ENCODE measurements at places on chromosomes 3 and 15.

DNA sequence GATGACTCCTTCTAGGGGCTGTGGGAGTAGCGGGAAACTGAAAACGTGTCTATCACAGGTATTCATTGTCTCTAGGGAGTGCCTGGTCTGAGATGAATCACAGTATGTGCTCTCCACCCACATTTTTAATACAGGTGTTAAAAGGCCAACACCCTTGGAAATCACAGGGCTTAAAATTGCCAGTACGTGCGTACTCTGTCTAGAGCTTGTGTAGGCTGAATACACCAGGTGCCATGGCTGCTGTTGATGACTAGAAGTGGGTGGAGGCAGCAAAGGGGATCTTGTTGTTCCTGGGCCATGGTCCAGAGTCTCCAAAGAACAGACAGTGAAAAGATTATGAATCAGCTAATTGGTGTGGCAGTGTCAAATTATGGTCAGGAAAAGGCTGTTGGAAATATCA lies 35.1 kb upstream of the P3H2 start:
- DNase-seq, result no peak

DNA sequence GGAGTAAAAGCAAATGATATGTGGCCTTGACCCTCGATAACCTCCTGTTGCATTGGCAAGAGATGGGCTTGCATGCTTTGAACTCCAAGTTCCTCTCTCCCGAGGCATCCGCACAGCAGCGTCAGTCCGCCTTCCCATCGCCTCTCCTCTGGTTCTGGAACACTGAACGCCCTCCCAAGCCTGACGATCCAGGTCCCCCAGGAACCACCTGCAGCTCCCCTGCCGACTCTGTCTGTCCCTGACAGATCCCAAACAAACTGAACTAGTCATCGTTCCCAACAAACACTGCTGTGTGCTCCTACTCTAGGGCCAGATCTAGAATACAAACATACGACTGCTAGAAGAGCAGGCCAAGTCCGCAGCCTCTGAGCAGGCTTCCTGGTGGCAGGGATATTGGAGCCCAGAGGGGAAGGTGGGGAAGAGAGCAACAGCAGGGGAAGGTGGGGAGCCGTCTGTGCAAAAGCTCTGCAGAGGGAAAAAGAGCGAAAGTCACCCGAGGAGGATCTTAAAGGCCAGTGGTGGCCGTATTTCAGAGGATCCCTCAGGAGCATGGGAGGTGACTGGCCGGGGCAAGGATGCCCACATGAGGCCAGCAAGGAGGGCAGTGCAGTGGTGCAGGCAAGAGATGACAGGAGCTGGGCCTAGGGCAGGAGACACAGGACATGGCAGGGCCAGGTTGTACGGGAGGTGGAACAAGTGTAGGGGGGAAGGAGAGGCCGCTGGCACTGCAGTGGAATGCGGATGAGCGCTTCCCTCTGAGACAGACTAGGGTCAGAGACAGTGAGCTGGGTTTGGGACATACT lies 50.8 kb downstream of the PCSK6 start:
- no peak for DNase-seq

- DNase-seq, result no peak
These were observed 82.0 kb downstream of the ETFA start for GRCh38 chr15:76229266-76229665.

DNA sequence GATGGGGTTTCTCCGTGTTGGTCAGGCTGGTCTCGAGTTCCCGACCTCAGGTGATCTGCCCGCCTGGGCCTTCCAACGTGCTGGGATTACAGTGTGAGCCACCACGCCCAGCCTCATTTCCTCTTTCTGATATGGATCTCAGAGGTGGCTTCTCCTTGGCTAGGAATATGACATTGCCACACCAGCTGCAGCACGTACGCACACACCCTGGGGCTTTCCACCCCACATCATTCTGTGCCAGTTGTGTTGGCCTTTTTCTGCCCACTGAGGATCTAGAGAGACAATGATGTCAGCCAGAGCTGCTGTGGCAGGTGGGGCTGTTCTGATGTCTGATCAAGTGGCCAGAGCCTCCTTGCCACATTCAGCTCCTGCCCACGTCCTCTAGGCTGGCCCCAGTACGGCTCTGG lies 29.0 kb downstream of the TMEM45A start:
- no peak for DNase-seq

DNA sequence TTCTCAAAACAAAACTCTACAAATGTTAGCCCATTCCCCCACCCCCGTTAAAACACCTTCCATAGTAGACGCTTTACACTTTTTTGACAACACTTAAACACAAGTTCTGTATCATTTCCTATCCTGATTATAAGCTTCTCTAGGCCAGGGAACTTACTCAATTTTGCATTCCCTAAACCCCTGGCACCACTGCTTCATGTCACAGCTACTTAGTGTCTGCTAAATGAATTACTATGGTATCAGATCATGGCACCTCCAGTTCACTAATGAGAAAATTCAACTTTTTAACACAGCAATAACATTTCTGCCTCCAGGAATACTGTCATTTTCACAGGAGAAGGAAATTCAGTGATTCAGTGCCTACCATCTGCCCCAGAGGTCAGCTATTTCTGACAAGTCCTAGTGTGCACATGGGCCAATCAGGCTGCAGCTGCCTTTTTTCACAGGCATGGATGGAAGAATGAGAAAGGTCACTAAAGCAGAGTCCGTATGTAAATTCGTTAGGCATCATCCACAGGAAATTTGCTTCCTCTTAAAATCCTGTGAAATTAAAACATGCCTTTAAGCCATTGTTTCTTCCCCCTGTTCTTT lies 18.5 kb downstream of the SFMBT1 start:
- DNase-seq, result no peak

DNA sequence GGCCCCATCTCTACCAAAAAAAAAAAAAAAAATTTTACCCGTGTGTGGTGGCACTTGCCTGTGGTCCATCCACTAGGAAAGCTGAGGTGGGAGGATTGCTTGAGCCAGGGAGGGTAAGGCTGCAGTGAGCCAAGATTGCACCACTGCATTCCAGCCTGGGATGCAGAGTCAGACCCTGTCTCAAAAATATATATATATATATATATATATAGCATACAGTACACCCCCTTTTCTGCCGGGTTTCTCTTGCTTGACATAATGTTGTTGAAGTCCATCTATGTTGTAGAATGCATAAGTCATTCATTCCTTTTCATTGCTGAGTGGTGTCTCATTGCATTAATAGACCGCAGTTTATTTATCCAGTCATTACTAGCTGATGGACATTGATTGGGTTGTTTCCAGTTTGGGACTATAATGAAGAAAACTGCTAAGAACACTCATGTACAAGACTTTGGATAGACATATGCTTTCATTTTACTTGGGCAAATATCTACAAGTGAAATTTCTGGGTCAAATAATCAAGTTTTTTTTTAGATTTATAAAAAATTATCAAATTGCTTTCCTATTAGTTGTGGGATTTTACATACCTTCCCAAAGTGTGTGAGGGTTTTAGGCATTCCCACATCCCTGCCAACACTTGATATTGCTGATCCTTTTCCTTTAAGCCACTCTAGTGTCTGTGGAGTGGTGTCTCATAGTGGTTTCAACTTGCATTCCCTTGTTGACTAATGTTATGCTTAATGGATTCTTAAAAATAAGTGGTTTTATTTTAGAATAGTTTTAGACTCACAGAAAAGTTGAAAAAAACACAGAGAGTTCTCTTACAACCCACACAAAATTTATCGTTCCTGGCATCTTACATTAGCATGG lies 2.1 kb upstream of the PRR20G start:
- no peak for DNase-seq

DNA sequence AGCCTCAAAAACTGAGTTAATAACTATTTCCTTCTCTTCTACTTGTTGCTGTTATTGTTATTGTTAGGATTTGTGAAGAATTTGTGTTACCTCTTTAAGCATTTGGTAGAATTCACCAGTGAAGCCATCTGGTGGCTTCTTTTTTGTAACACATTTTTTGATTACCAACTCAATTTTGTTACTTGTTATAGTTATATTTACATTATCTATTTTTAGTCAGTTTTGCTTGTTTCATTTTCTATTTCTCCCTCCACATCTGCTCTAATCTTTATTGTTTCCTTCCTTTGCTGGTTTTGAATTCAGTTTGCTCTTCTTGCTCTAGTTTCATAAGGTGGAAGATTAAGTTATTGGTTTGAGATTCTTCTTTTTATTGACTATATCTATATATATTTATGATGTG lies 3.7 kb upstream of the SLC9C1 start:
- DNase-seq, result no peak

Measured in CD4-positive, alpha-beta T cell treated with Interleukin-2 at 100 ng/mL for 4 hours (primary cell).